ENCODE measurements at places on chromosomes 2 and 18. TPM values are rescaled to one million over a fixed set of nuclear protein-coding genes. Genes with fewer than 3 reads are reported as not detected.
A peak's percentile ranks its signal among the peaks of the same experiment; 100 is the strongest.

Gene HSBP1L1
- total RNA-seq: 0.82 TPM

GRCh38 chr2:230840301-230840700, 24.4 kb upstream of the ITM2C start:
- no peak for DNase-seq

DNA sequence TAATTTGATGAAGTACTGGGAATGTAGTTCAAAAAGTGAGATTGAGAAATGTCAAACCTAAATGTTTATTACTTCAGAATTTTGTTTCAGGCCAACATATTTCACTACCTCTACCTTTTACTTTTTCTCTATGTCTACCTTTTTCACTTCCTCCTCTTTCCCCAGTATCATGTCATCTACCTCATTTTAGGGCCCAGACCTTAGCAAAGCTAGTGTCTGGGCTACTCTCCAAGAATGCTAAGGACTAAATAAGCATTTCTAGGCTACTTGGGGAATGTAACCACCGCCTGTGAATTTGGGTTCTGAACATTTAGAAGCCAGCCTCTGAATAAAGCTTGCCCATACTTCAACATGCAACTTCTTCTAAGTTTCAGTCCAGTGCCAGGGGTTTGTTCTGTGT, 330.4 kb downstream of the SLC4A3 start:
- DNase-seq: no peak

GRCh38 chr2:97868986-97869721, 126.6 kb downstream of the TMEM131 start:
- peak; percentile 28 for DNase-seq

DNA sequence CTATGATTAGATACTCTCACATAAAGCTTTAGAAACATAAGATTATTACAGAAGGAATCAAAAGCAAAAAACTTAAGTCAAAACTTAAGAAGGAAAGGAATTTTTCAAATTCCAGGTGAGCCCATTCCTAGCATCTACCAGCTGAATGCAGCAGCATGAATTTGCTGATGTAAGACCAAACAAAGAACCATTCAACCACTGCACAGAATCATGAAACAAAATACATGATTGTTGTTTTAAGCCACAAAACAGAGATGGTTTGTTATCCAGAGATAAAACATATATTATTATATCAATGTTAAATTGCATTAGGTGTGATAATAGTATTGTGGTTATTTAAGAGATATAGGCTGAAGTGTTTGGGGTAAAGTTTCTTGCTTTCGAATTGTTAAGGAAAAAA, 29.0 kb downstream of the PIGN start:
- no peak for DNase-seq

DNA sequence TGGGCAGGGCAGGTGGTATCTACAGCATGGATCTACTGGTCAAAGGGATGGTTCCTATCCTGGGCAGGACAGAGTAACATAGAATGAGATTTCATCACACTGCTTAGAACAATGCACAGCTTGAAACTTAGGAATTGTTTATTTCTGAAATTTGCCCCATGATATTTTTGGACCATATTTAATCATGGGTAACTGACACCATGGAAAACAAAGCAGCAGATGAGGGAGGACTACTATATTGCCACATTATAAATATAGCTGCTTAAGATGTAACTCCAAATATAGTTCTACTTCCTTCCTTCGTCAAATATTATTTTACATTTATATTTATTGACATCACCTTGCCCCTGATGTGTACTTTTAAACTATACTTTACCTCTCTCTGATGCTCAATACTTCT, 254.7 kb downstream of the PTPRM start:
- no peak for DNase-seq

DNA sequence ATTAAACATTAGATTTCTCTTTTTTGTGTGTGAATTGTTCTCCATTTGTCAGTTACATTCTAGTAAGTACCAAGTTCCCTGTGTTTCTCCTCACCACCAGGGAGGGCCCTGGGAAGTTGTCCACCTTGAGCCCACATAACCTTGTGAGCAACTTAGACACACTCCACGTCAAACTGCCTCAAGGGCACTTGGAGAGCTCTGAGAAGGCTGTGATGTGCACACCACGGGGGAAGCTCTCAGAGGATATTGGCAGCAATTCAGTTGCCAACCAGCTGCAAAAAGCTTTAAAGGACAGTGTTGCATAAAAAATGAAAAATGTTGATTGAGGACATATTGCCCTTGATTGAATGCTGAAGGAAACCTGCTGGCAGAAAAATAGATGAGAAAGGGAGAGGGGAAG, 743.6 kb downstream of the RNF144A start:
- no peak for DNase-seq

Gene WDR7
- total RNA-seq: 113 TPM

GRCh38 chr18:44744161-44745121, 63.8 kb downstream of the SETBP1 start:
- DNase-seq: no peak

DNA sequence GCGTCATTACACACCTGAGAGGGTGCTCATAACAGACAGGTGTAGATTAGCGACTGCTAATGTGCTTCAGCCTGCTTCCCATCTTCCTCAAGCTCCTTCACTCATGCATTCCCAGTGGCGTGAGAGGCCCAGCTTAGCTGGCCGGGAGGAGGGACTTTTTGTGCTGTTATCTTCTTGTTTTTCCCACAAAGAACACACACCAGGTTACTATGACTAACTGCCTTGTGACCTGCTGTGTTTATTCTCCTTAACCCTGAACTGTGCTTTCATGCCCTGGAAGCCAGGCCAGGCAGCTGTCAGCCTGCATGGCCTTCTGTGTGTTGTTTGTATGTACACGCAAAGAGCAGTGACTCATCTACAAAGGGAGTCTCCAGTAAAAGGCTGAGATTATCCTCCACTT, 143.8 kb downstream of the PIEZO2 start:
- DNase-seq: no peak

GRCh38 chr2:63842149-63843061, 709 bp downstream of the UGP2 start:
- DNase-seq: no peak

Gene NAT8
- total RNA-seq: not detected

GRCh38 chr18:74275736-74276135, 16.0 kb downstream of the CYB5A start:
- no peak for DNase-seq

- DNase-seq: no peak
Observed at GRCh38 chr2:47177043-47177565, 22.0 kb upstream of the STPG4 start.

DNA sequence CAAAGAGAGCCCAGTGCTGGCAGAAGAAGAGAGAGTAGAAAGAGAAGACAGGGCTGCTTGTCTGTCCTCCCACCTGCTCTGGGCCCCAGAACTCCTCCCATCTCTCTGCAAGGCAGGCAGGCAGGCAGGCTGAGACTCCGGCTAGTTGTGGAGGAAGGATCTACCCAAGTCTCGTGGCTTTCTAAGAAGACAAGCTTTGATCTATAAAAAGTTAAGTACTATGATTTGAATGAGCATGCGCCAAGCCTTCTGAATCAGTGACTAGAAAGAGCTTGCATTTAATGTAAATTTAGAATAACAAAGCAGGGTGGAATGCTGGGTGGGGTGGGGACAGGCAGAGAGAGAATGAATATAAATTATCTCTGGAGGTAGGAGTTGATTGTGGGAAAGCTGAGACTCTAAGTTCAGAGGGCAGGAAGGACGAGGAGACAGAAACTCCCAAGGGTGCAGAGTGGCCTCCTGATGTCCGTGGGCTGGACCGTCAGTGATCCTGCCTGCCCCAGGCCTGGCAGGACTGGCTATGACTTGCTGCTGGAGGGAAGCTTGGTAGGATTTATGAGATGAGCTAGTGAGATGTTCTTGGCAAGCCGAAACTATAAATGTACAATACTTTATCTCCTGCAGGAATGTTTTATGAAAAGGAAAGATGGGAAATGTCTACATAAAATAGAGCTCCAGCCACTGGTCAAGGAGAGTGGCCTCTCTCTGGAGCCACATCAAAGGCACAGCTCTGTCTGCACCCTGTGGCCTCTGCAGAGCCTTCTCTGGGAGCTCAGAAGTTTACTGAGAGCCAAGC, 447.5 kb downstream of the TNS1 start:
- DNase-seq: no peak

Gene ALPG
- total RNA-seq: not detected

Gene PPP4R3B
- total RNA-seq: 121 TPM

DNA sequence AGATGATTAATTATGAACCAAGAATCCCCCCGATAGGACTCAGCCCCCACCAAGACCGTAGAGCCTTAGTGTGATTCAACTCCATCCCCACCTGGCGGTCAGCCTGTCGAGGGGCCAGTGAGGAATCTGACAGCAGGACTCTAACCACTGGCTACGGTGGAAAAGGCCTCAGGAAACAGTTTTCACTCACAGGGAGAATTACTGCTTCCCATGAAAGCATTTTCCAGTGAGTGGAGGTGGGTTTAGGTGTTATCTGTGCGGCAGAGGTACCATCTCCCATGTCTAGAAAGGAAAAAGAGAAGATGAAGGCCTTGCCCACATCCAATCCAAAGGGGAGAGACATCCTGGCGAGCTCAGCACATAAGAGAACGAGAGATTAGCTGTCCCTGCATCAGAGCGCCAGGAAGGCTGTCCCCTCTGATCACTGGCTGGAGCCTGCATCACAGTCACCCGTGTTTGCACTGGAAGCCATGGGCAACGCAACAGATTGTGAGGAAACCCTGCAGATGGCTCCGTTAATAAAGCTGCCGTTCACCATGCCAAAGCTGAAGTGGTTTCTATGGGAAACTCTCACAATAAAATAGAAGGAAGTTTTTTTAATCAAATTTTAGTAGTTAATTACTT, 22.3 kb downstream of the COX7A2L start:
- DNase-seq: no peak

- DNase-seq: no peak
Observed at GRCh38 chr2:10225291-10226037, 77.2 kb upstream of the HPCAL1 start.

DNA sequence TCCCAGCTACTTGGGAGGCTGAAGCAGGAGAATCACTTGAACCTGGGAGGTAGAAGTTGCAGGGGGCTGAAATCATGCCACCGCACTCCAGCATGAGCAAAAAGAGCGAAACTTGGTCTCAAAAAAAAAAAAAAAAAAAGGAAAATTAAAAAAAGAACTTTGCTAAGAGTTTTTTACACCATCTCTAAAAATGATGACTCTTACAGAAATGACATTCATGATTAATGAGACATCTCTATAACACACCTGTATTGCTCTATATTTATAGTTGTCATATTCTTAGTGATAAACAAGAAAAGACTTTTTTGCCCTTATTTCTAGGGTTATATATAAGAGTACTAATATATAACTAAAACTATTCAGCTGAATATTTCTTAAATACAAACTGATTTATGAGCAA, 34.4 kb downstream of the ANKRD44 start:
- DNase-seq: no peak

DNA sequence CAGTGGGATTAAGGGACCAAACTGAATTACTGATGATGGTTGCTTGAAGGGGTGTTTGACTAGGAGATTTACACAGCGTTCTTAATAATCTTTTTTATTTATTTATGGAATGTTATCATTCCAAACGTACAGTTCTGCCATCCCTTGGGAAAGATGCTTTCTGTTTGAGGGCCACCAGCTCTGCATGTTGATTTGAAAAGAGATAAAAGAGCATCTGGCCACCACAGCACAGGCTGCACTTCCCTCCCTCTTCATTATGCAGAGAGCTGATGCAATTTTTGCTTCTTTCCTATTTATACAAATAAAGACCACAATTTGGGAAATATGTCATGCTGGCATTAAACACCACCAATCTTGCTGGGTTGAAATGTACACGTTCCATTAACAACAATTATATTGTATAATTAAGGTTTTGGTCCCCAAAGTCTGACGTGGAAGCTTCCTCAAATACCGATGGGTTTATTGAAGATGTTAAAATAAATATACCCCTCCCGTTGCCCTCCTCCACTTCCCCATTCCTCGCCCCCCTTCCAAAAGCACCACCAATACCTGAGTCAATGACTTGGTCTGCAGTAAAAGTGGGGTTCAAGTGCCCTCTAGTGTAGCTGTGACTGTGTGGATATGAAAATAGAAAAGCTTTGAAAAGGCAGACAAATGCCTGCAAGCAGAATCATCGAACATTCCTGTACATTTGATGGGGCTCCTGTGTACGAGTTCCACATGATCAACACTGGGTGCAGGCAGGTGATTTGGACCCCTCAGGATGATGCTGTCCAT, 211.9 kb downstream of the HRH4 start:
- DNase-seq: no peak

GRCh38 chr2:231000211-231000904, 4.4 kb downstream of the SPATA3 start:
- DNase-seq: no peak

Gene NMUR1
- 0.41 TPM for total RNA-seq

Gene ACVR2A
- 157 TPM for total RNA-seq

GRCh38 chr2:169664600-169664977, 29.6 kb downstream of the CFAP210 start:
- DNase-seq: no peak

GRCh38 chr2:232353660-232354059, 24.9 kb upstream of the ALPP start:
- no peak for DNase-seq

GRCh38 chr2:2229626-2230432, 101.2 kb downstream of the MYT1L start:
- no peak for DNase-seq

Gene SKA1
- total RNA-seq: 2.0 TPM

Gene PLCL1
- total RNA-seq: 32.6 TPM

DNA sequence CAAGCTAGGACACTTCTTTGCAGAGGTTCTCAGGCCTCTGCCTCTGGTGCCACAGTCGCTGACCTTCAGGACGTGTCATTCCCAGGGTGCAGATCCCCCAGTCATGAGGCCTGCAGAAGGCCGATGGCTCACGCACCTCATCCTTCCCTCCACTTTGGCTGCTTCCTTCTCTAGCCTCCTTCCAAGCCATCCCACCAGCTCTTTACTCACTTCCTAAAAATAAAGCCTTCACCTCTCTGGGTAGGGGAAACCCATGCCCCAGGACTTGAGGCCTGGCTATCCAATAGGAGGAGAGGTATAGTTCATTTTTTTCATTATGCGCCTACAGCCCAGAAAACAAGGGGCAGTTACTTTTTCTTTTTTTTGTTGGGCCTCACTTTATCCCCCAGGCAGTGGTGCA, 91.4 kb downstream of the B3GNT2 start:
- no peak for DNase-seq

DNA sequence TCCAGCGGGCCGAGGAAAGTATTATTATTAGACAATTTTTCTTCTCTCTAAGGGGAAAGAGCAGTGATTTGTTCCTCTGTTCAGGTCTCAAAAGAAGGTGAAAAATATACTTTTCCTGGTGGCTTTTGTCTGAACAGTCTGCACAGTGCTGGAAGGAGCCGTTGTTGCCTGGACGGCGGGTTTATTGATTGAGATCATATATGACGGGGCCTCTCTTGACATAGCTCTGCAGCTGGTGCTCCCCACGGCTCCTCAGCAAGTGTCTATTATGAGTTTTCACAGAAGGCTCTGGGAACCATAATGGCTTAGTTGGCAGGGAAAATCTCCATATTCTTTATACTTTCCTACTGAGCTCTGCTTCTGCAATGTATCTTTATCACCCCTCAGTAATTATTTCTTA, 42.9 kb downstream of the FSHR start:
- DNase-seq: no peak

Gene DSC2
- 5.3 TPM for total RNA-seq

Gene OTX1
- total RNA-seq: 0.82 TPM

Gene TET3
- total RNA-seq: 15.9 TPM

Gene ACP1
- 115 TPM for total RNA-seq

Gene SLC11A1
- 0.82 TPM for total RNA-seq

- no peak for DNase-seq
Observed at GRCh38 chr2:172366596-172367150, 60.7 kb upstream of the ITGA6 start.

Gene SERPINB13
- total RNA-seq: 0.41 TPM

Gene UGT1A10
- not detected for total RNA-seq

Gene CYRIA
- total RNA-seq: 227 TPM

Gene RAD51AP2
- 0.82 TPM for total RNA-seq
